ENCODE measurements at places on chromosomes 13 and 19.

GRCh38 chr13:74299721-74300120 lies 165.5 kb upstream of the KLF12 start:
- H3K27ac ChIP-seq, result no peak overlapping the region
- no peaks in the 10 kb centered on the region for H3K4me1 ChIP-seq
- no peaks in the 10 kb centered on the region for H3K36me3 ChIP-seq

- H3K36me3 ChIP-seq, result no peaks in the 10 kb centered on the region
- DNase-seq, result no peak
- H3K4me1 ChIP-seq, result no peaks in the 10 kb centered on the region
- no peak overlapping the region for H3K4me3 ChIP-seq
- H3K27me3 ChIP-seq, result peaks cover 54% of the 10 kb centered on the region
- H3K27ac ChIP-seq, result no peak overlapping the region
Observed at GRCh38 chr19:35975608-35976214, 19.3 kb upstream of the SDHAF1 start.

DNA sequence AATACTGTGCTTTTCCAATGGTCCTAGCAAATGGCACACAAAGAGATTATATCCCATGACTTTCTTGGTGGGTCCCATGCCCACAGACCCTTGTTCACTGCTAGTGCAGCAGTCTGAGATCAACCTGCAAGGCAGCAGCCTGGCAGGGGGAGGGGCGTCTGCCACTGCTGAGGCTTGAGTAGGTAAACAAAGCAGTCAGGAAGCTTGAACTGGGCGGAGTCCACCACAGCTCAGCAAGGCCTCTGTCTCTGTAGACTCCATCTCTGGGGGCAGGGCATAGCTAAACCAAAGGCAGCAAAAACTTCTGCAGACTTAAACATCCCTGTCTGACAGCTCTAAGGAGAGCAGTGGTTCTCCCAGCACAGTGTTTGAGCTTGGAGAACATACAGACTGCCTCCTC lies 82.9 kb downstream of the ZNF737 start:
- H3K4me1 ChIP-seq, result no peaks in the 10 kb centered on the region
- H3K4me3 ChIP-seq, result no peak overlapping the region
- H3K27ac ChIP-seq, result no peak overlapping the region
- no peaks in the 10 kb centered on the region for H3K27me3 ChIP-seq

DNA sequence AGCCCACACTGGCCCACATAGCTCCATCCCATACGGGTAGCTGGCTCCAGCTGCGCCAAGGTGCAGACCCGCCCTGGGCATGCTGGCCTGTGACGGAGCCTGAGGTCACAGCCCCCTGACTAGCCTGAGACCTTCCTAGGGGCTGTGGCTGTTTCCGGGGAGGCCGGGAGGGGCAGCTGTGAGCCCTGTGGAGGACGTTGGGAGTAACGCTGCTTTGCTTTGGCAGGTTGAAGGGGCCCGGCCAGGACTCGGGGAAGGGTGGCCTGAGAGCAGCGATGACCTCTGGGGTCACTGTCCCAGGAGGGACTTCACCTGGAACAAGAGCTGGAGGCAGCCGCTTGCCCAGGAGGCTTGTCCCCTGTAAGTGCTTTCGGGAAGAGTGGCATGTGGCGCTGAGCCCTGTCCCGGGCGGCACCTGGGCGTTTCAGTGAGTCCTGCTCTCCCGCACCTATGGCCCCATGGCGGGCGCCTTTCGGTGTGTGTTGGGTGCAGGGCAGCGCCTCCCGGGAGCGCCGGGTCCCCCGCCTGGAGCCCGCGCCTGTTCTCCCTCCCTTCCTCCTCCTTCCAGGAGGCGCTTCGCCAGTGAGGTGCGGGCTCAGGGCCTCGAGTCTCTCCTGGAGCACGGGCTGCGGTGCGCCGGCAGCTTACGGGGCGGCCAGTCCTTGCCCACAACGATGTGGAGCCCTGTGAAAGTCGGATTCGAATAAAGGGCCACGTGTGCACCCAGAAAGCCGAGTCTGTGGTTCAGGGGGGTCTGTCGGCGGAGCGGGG lies 1.1 kb upstream of the FAM174C start:
- H3K4me3 ChIP-seq, result peak overlapping the region; percentile 57
- peak overlapping the region; percentile 96 for H3K27ac ChIP-seq
- no peak for DNase-seq
- H3K36me3 ChIP-seq, result peaks cover 51% of the 10 kb centered on the region
- H3K4me1 ChIP-seq, result peaks cover 70% of the 10 kb centered on the region

DNA sequence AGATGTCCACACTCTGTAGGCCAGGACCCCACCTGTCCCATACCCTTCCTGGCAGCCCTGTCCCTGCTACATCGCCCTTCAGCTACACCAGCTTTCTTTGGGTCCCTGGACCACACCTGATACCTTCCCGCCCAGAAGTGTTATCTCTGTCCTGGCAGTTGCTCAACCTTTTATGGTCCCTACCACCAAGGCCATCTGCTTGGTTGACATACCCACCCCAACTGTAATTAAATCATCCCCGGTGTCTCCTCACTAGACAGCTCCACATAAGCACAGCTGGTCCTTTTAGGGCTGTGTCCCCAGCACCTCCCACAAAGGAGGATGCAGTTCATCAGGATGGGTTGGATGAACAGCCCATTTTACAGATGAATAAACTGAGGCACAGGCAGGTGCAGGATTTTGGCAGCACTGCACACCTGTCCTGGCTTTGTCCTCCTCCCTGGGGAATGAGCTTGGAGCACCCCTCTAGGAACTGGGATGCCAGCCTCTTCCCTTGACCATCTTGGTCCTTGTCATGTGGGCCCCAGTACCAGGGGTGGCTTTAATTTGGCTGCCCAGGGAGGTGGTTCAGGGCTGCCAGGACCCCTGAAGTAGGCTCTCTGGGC lies 12.9 kb downstream of the NACC1 start:
- no peak overlapping the region for H3K4me3 ChIP-seq
- no peak for DNase-seq
- H3K4me1 ChIP-seq, result peaks cover 6% of the 10 kb centered on the region
- H3K27ac ChIP-seq, result no peak overlapping the region

GRCh38 chr13:71768881-71769280 lies 98.1 kb downstream of the DACH1 start:
- DNase-seq, result no peak
- H3K27me3 ChIP-seq, result no peaks in the 10 kb centered on the region
- H3K4me1 ChIP-seq, result no peaks in the 10 kb centered on the region

Data from suprapubic skin (tissue), 4 donors.